ENCODE measurements at places on chromosomes 2 and 18.

DNA sequence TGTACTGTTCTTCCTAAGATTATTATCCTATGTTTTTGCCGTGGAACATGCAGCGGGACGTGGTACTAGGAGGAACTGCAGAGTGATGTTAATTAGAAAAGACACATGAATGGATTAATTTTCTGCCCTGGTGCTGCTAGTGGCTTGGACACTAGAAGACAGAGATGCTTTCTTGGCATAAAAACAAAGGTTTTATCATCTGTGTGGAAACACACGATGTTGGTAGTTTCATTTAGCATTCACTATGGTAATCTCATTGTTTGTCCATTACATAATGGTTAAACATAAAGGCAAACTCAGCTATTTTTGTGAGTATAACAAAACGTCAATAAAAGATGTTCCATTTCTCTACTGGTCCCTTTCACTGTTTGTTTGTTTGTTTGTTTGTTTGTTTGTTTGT, 22.8 kb downstream of the COL6A3 start:
- no peak for DNase-seq

GRCh38 chr2:14633461-14634181, 1.1 kb downstream of the LRATD1 start:
- DNase-seq, result no peak

DNA sequence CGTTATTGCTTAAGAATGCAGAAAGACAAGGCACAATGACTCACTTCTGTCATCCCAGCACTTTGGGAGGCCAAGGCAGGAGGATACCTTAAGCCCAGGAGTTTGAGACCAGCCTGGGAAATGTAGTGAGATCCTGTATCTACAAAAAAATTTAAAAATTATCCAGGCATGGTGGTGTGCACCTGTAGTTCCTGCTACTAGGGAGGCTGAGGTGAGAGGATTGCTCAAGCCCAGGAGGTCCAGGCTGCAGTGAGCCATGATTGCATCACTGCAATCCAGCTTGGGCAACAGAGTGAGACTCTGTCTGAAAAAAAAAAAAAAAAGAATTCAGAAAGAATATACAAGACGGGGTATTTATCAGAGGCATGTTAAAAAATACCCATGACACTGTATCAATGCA, 182.0 kb upstream of the SPOPL start:
- DNase-seq, result no peak

DNA sequence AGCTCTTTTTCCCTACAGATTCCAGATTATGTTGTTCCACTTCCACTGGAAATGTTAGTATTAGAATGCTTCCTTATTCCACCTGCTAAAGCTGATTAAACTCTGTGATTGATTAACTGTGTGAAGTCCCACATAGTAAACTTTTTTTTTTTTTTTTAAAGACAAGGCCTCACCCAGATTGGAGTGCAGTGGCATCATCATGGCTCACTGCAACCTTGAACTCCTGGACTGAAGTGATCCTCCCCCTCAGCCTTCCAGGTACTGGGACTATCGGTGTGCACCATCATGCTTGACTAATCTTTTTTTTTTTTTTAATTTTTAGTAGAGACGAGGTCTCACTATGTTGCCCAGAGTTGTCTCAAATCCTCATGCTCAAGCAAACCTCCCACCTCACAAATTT, 108.5 kb upstream of the RBMS1 start:
- DNase-seq, result no peak

GRCh38 chr2:235287375-235287733, 206.5 kb upstream of the AGAP1 start:
- no peak for DNase-seq

- DNase-seq, result no peak
These were observed 86.2 kb upstream of the SALL3 start for GRCh38 chr18:78893281-78894032.

DNA sequence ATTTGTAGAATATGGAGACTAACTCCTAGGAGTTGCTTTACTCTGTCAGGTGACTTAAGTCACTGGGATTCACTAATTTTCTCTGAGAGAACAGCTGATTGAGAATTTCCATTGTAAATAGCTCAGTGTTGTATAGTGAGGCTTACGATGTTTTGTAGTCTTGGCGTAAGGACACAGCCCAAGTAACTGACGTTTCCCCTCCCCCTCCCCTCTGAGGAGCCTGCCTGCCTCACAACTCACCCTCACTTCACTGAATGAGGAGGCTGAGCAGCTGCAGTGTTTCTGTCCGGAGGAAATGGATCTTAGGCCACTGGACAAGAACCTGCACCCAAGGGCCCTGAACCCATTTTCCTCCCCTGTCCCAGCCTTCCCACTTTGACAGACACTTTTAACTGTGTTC, 264.6 kb downstream of the PHLPP1 start:
- no peak for DNase-seq

DNA sequence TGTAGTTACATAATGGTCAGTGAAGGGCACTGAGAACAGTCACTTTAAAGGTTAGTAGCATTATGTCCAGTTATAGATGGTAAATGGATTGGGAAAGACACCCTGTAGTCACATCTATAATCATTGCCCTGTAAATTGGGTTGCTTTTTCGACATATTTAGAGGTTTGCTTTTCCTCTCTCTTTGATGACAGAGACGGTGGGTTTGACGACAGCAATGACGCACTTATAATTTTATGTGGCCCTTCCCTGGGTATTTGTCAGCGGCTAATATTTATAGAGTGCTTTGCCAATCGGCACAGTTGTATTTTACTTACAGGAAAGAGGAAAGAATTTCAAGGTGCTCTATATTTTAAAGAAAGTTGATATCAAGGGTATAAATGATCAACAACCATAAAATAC, 2.8 kb downstream of the CPS1 start:
- no peak for DNase-seq

DNA sequence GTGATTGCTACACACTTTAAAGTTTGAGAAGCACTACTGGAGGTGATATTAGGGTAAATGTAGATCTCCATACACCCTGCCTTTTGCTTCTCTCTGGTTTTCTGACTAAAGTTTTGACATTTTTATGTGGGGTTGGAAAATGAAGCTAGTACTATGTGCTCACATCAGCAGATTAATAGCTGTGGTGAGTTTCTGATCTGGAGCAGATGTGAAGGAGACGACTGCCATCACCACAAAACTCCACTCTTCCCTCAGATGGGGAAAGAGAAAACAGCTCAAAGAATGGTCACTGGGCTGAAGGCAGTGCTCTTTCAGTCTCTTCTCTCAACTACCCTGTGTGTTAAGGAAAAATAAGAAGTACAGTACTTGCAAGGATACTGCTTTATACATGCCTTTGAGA, 37.2 kb downstream of the PLEKHA3 start:
- no peak for DNase-seq

DNA sequence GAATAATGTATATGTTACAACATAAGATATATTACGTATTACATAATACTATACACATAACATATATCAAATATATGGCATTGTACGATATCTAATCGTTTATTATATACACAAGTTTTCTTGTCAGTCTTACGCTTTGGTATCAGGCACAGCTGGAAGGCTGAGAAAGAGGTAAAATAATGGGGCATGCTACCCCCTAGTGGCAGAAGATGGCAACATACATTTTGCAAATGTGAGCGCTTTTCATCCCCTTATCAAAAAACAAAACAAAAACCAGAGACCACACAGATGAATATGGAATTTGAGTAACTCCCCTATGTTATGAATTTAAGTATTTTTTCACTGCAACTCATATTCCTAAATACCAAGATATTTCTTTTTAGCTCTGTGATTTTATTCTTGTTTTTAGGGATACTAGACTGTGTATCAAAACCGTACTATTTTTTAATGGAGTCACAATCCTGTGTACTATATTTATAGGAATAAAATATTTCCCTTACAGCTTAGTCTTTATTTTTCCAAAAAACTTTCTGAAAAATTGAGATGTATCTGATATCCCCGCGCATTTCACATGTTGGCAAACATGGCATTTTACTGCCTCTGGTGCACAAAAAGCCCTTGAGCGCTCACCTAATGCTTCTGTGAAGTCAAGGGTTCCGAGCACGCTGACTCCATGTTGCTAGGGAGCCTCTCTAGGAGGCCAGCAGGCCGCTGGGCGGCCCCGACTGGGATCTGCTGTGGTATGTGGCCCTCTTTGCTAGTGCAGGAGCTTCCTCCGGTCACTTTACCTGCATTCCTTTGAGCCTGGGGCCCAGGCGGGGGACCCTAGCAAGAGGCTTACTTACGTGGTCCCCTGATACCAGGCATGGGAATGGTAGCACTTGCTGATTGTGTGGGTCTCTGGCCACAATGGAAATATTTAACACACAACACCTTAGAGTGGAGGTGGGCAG, 62.5 kb downstream of the SLC4A3 start:
- peak; percentile 52 for DNase-seq

DNA sequence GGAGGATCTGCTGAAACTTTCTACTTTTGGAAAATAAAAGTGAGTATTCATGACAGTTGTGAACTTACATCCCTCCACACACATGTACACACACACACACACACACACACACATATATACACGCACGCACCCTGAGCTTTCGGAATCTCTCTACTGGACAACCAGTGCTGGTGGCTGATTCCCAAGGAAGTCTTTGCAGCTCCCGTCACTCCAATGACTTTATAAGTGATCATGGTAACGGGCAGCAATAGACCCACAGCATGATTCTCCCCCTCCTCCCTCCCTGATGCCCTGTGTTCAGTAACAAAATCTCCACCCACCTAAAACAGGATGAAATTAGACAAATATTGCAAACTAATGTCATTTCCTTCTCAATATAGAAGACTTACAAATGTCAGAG, 364.9 kb downstream of the IRS1 start:
- no peak for DNase-seq

DNA sequence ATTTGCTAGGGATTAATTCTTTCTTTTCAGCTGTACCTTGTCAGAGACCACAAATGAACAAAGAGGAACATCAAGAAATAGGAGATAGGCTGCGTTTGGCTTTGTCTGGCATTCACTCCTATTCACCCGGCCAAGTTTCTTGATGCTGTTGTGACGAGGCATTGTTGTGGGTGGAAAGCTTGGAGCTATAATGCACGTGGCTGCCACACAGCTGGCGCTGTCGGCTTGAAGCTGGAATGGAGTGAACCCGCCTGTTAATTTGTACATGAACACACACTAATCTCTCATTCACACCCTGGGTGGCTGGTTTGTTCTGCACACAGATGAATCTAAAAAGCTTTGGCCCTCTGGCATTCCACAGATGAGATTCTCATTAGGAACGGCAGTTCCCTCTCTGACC, 274.9 kb upstream of the GYPC start:
- DNase-seq, result no peak

DNA sequence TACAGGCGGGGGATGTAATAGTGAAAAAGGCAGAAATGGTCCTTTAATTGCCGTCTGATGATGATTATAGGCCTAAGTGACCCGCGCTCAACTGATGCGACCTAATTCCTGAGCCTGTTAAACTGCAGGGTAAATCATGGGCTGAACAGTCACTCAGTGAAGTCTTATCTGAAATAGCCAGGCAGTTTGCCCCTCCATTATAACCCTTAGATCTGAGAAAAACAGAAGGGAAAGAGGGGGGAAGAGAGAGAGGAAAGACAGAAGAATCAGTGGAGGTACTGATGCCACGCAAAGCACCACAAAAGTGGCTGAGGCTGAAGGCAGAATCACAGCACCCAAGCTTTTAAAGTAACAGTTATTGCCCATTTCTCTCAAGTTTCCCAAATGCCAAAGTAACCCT, 73.1 kb upstream of the DNMT3A start:
- no peak for DNase-seq

- DNase-seq, result no peak
These were observed 624.9 kb upstream of the FANCL start for GRCh38 chr2:58866040-58866439.

GRCh38 chr2:232375164-232375563, 3.4 kb upstream of the ALPP start:
- no peak for DNase-seq

DNA sequence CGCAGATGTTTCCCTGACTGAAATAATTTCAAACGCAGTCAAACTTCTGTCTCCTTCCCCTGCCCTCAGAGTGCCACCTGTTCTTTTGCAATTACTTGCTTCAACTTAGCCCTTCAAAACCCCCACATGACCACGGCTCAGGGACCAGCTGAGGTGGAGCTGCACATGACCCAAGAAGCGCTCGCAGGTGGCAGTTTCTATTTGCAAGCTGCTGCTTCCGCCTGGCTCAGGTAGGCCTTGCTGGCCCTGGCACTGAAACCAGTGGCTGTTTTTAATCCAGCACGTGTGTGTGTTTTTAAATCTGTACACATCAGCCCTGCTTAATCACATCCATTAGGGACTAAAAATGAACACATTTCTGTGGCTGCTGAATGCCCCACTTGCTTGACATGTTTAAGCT, 95.3 kb downstream of the CCDC93 start:
- DNase-seq, result no peak

DNA sequence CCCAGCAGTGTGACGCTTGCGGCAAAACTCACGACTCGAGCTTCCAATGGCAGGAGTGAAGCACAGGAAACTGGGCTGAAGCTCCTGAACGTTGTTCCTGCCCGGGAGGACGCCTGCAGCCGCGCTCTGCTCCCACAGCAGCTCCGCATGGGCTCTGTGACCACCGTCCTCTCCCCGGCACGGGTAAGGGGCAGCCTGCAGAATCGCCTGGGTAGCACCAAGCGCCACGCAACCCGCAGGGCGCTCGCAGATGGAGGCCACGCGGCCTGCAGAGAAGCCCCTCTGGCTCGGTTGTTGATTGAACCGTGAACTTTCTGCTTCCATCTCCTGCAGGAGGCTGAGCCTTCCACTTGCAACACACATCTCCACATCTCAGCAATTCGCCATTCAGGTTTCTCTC, 63.3 kb upstream of the ZNF236 start:
- DNase-seq, result no peak

DNA sequence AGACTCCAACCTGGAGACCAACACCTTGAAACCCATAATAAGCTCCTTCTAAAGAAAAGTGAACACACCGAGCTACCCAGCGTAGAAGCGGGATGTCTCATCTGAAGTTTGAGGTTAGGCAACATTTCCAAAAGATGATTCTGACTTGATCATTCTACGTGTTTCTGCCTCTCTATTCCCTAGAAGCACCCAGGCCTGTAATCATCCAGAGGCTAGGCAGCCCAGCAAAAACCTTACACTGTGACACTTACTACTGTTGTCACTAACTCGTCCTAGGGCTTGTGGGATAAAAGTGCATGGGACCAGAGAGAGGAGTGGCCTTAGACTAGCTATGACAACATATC, 1.4 kb downstream of the ZBTB14 start:
- DNase-seq, result no peak

- DNase-seq, result no peak
These were observed 37.5 kb upstream of the HAAO start for GRCh38 chr2:42829671-42830440.

GRCh38 chr2:175690113-175690837, 311.8 kb downstream of the LNPK start:
- DNase-seq, result peak; percentile 74

DNA sequence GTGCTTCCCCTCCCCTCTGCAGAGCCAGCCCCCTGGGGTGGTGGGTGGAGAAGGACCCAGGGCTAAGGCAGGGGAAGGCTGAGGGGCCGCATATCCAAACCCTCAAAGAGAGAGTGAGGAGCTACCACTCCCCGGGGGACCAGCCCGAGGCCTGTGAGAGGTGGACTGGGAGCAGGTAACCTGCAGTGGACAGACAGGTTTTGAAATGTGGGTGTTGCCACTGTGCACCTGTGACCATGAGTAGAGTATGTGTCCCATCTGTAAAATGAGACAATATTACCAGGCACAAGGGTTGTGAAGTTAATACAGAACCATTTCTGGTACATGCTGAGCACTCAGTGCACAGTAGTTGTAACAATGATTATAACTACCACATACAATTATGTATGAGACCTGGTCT, 51.2 kb upstream of the POMC start:
- no peak for DNase-seq

Measured in NCI-H1436 (cell line).